ENCODE measurements at places on chromosomes 16 and 17.

DNA sequence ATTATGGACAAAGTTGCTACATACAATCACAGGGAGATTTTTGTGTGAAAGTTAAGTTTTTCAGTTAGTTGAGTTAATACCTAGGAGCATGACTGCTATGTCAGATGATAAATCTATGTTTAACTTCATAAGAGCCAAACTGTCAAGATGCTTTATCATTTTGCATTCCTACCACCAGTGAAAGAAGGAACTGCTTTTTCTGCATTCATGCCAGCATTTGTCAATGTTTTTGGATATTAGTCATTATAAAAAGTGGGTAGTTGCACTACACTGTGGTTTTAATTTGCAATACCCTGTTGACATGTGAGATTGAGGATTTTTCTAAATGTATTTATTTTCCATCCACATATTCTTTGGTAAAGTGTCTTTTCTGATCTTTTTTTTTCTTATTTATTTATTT is 434.0 kb upstream of the MON1B start:
- DNase-seq: no peak

- DNase-seq: no peak
Observed at GRCh38 chr17:47905221-47905733, 9.2 kb downstream of the SP2 start.

DNA sequence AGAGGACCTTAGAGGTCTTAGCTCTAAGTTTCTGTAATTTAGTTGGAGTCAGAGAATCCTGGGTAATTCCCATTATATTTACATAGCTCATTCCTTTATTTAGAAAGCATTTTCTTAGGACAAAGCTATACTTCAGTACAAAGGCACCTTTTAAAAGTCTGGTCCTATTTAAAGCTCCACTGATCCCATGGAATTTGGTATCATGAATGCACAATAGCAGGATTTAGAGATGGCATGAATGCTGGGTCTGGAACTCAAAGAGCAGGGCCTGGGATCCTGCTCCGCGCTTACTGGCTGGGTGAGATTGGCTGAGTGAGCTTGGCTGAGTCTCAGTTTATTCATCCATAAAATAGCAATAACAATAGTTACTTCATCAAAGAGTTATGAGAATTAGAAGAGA is 4.8 kb downstream of the KRT23 start:
- DNase-seq: no peak

- peak; percentile 32 for DNase-seq
Observed at GRCh38 chr17:31310260-31310659, 3.6 kb downstream of the EVI2B start.

GRCh38 chr17:7716901-7717755 is at the start of gene DNAH2:
Gene DNAH2, plus strand, starts transcription at chr17:7717744. Its CDS starts 1,991 bp downstream, at chr17:7719735.
- peak; percentile 61 for DNase-seq

DNA sequence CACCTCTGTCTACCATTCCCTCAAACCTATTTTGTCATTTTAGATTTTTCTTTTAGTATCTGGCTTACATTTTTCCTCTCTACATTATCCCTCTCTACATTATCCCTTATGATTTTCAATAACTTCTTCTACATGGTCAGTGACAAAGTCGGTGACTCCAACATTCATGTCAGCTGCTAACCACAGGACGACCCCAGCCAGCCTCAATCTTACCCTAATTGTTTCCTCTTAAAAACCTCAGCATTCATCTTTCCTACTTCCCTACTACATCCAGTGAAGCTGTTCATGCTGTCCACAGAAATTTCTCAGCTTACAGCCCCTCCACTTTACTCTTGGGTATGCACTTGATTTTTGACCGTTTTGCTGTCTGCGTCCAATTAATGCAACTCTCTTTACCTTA is 8.3 kb downstream of the MYH10 start:
- DNase-seq: no peak
